ENCODE measurements at places on chromosomes 3 and 15.

DNA sequence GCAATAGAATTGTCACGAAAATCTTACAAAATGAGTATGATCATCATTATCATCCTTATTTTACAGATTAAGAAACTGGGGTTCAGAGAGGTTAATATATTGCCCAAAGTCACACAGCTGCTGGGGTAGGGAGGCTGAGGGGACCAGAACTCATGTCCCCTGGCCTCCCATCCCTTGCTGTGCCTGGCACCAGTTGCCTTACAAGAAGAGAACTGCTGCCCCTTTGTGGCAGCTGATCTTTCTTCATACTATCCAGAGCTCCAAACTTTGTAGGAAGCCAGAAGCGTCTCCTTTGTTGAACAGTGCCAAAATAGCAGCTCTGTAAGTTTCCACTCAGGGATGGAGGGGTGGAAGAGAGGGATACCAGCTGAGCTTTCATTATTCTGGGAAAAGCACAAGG is 236.8 kb upstream of the TBC1D5 start:
- no peak for DNase-seq

DNA sequence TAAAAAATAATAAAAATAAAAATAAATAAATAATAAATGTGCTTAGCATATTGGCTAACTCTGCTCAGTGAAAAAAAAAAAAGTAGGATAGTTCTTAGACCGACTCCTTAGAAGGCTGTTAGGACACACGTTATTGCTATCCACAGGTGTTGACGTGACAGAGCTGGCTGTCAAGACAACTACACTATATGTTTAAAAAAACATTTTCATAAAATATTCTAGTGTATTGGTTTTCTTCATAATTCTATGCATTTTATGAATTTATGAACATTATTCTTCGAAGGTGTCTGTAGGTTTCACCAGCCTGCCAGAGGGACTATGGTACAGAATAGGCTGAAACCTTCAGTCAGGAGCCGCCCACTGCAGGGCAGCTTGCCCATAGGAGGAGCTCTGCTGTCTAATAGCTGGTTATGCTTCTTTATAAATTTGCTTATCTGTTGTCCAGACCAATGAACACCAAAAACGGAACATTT is 9.2 kb downstream of the TM4SF1 start:
- no peak for DNase-seq

- DNase-seq = no peak
Measured at GRCh38 chr15:98713585-98714001, 65.3 kb downstream of the IGF1R start.

- DNase-seq = no peak
Measured at GRCh38 chr3:112134335-112135124, 1.5 kb upstream of the GCSAM start.

DNA sequence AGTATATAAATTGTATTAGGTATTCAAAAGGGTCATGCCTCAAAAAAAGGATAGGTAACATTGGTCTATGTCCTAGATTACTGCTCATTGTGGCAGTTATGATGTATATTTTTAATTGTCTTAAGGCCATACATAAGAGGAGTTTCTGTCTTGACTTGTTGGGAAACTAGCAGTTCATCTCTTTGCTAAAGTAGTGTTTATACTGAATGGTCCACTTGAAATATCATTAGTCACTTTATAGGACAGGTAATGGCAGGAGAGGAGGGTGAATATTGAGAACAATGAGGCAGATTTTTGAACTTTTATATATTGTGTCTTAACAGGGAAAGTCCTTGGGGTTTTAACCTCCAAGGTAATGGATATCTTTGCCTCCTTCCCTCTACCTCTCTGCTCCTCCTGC is 58.4 kb downstream of the TP63 start:
- DNase-seq = no peak

- no peak for DNase-seq
Measured at GRCh38 chr3:194125442-194125841, 10.5 kb upstream of the HES1 start.

DNA sequence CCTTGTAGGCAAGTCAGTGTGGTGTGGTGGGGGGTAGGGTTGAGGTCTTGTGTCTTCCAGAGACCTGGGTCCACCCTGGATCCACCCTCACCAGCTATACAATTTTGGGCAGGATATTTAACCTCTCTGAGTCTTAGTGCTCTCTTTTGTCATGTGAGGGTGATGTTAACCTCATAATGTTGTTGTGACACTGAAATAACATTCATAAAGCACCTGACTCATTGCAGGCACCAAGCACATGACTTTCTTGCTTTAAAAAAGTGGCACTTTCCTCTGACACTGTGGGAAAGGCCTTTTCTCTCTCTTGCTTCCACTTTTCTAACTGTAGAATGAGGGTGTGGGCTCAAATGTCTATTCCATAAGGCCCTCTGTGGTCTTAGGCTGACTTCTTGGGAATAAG is 75.5 kb downstream of the SCN10A start:
- DNase-seq = no peak

GRCh38 chr3:165884518-165884917 is 47.3 kb upstream of the BCHE start:
- no peak for DNase-seq

DNA sequence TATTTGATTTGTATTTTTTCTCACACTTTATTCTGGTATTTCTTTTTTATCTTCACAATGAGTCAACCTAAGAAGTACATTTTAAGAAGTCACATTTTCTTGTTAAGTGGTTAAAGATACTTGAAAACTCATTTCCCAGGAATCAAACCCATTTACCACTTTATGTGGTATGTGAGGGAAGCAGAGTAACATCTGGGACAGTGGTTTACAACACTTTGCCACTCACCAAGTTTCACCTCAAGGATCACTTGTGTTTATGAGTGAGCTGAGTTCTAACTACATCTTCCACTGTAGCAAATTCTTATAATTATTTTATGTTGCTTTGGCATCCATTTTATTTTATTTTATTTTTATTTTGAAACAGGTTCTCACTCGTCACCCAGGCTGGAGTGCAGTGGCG is 53.8 kb downstream of the IGSF11 start:
- no peak for DNase-seq

DNA sequence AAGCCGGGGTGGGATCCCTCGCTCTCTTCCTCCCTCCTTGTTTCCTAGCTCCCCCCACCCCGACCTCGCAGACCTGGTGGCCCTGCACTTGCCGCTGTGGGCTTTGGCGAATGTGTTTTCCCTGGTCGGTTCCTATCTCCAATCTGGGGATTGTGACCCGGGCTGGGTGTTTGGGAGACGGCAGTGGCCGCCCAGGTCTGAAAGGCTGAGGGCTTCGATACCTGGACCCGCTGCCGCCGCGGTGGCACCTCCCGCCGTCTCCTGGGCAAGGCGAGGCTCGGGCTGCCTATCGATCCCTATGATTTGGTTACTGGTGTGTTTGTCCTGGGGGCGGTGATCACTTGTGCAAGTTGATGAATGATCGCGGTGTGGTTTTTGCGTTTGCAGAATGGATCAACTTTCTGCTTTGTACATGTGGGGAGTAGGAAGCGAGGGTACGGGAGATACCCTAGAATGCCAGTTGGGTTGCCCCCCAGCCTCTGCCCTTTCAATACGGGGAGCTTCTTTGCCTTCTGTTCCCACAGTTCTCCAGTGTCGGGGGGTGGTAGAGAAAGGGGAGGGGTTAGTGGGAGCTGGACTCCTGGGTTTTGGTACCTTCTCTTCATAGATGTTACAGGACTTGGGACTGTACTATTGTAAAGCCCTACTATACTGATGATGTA is 3.0 kb downstream of the BBX start:
- DNase-seq = no peak

DNA sequence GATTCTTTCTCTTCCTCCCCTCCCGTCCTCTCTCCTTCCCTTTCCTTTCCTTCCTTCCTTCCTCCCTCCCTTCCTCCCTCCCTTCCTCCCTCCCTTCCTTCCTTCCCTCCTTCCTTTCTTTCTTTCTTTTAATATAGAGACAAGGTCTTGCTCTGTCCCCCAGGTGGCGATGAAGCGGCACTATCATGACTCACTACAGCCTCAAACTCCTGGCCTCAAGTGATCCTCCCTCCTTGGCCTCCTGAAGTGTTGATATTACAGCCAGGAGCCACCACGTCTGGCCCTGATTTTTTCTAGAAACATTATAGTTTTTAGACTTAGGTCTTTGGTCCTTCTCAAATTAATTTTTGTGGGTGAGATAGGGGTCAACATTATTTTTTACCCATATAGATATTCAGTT is 15.5 kb downstream of the GRM2 start:
- no peak for DNase-seq

GRCh38 chr15:31448635-31448979 is 122.0 kb downstream of the KLF13 start:
- peak; percentile 37 for DNase-seq

DNA sequence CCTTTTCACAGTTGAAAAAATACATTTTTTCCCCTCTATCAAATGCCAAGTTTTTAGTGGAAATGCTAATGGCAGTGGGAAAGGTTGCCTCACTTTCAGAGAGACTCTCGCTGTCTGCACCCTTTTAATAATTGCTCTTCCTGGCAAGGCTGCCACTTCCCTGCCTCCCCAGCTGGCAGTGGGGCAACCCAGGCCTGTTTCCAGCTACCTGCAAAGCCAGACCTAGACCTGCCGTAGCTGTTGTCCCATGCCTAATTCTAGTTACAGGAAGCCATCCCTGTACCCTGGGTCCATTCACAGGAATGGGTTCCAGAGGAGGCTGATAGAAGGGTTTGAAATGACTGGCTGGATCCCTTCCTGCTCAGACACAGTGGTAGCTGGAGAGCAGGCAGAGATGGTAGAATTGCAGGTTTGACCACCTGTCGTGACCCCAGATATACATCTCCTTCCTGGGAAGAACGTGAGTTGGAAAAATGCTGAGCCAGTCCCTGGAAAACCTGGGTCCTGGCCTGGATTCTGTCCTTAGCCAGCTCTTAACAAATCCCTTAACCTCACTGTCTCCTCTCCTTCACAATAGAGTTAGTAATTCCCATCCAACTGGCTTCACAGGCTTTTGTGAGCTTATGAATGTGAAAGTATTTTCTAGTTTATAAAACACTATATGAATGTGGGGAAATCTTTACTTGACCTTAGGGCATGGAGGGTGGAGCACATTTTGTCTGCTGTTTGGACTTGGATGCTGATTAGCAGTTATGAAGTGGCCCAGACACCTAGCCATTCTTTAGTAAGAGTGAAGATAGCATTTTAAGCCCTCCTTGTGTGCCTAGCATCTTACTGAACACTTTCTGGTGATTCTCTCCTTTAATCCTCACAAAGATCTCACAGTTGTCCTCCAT is 12.9 kb upstream of the ALPK3 start:
- DNase-seq = no peak

- peak; percentile 64 for DNase-seq
Measured at GRCh38 chr15:52139599-52140462, 27.3 kb upstream of the BCL2L10 start.

DNA sequence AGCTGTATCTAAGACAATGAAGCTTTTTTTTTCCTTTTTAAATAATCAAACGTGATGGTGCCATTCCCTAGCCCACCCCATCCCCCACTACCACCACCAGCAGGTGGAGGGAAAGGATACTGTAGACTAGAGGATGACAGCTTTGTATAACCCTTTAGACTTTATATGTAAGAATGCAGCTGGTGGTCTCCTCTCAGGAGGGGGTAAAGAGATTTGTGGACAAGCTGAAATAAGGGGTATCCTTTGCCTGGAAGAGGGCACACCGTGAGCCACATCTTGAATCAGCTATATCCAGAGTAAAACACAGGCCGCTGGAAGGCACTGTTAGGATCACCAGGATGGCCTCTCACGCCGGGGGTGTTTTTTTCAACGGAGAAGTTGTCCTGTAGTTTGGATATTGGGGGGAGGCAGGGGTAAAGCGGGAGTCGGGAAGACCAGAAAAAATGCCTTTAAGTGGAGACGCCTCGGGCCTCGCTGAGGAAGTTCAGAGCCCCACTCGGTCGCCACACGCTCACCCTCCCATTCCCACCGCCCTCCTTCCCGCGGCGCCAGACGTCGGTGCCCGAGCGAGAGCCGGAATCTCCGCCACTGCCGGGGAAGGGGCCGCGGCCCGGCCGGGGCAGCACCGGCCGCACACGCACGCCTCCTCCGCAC is 986 bp downstream of the KPNA4 start:
- DNase-seq = no peak

DNA sequence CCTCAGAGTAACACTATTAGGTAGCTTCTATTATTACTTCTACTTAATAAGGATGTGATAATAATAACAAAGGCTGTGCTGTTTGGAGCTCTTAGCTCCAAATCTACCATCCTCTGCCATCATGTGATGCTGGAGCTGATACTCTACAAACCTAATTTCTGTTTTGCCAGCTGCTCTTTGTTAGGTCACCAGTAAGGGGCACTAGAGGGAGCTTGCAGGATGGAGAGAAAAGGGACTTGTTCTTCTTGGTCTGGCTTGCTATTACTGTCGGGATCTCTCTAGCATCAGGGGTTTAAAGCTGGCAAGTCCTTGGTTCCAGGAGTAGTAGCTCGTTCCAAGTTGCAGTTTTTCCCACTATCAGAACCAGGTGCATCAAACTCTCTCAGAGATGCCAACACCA is 194.9 kb upstream of the KBTBD8 start:
- DNase-seq = no peak

- DNase-seq = no peak
Measured at GRCh38 chr15:65069779-65070546, 2.2 kb upstream of the RASL12 start.

DNA sequence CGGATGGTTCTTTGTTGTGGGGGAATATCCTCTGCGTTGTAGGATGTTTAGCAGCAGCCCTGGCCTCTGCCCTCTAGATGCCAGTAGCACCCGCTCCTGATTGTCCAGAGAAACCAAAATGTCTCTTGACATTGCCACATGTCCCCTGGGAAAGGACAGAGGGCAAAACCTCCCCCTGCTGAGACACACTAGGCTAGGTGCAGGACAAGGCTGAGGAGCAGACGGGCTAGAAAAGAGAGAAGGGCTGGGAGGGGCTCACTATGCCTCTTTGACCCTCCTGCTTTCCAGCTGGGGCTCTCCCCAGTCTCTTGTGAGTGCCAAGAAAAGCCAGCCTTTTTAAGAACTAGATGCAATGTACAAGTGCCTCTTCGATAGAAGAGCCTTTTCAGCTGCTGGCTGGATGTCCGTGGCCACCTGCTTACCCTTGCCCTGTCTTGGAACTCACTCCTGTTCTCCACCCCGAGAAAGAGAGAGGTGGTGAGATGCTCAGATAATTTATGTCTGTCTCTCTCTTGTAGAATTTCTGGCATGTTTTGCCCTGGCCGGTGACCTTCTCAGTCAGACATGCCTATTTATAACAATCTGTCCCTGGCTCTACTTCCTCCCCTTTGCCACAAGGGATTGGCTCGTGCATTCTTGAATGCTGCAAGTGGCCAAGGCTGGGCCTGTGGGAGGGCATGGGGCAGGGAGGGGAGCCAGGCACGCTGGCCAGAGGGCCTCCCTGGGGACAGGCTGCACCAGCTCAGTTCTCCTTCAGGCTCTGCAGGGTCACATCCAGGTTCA is 142.6 kb downstream of the RPLP1 start:
- peak; percentile 87 for DNase-seq

DNA sequence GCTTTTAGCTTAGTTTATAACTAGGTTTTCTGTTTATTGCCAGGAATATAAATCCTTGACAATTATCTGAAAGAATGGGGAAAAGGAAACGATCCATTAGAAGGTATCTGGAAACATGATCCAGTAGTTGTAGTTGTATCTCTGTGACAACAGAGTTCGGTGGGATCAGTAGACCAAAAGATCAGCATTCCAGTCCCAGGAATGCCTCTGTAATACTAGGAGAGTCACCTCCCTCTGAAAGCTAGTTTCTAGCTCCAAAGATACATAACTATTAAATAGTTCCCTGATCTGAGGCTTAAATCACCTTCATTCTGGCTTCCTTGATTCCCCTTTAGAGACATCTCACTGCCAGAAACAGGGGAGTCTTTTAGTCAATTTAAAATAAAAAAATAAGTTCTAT is 34.1 kb downstream of the MB21D2 start:
- no peak for DNase-seq

All from lower leg skin (tissue), 4 donors.